ENCODE measurements at places on chromosomes 2 and 18.

- no peak for DNase-seq
Observed at GRCh38 chr2:43531251-43531650, 64.6 kb downstream of the THADA start.

DNA sequence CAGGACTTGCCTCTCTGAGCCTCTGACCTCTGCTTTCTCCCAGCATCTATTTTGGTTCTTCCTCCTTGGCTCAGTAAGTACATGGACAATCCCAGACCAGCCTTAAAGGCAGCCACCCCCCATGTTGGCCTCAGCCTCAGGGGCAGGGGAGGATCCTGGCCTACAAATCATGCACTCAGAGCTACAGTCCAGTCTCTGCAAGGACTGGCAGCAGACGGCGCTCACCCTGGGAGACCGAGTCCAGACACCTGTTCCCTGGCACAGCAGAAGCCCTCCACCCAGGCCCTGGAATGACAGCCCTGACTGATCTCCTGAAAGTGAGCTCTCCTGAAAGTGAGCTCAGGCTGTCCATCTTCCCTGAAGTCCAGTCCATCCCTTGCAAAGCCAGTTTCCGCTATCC is 25.7 kb upstream of the PTPN4 start:
- DNase-seq: no peak

- no peak for DNase-seq
Observed at GRCh38 chr2:205903549-205904129, 182.3 kb downstream of the INO80D start.

GRCh38 chr2:216714376-216714775 is 19.0 kb upstream of the IGFBP5 start:
- no peak for DNase-seq

GRCh38 chr2:219017201-219017931 is 23.9 kb downstream of the CFAP65 start:
- no peak for DNase-seq

DNA sequence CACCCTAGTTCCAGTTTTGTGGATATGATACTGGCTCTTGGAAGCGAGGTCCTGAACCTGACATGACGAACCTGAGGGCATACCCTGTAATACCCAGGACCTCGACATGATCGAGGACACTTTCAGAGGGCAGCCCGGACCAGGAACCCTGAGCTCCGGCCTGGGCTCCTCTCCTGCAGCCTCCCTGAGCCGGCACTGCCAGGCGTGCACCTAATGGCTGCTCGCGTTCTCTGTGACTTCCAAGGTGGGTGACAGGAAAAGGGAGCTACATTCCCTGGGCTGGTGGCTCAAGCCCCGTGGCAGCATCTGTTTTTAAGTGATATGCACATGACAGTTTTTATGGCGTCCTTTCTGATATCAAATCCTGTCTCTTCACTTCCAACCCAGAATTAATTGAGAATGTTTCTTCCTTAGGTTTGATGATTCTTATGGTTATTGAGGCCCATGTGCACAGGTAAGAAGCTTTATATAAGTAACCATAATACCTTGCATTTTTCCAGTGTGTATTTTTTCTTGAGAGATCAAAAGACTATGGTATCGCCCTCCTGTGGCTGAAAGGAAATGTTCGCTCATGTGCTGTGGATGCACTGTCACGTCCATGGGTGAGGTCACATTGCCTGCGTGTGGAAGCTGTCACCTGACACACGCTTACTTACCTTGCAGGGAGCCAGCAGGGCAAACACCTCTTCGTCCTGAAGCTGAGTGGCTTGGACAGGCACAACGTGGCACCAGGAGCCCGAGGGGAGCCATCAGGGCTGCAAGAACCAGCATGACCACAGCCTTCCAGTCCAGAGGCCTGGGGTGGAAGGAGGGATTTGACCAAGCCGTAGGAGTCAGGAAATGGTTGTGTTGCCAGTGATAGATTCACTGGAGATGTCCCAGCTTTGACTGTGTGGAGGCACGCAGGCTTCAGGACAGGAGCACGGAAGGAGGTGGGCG is 367.4 kb upstream of the MYT1L start:
- no peak for DNase-seq

Measured in stimulated activated CD8-positive, alpha-beta memory T cell treated with anti-CD3 and anti-CD28 coated beads, Interleukin-7, amount 100 ng/mL, for 1 hour (primary cell).